Lower lobe of right lung (tissue), 2 donors: ENCODE measurements at places on chromosomes 3 and 15. TPM values are rescaled to one million over a fixed set of nuclear protein-coding genes. Genes with fewer than 3 reads are reported as not detected.

GRCh38 chr3:71504250-71505036, 79.1 kb downstream of the FOXP1 start:
- DNase-seq = no peak
- no peaks in the 10 kb centered on the region for H3K4me1 ChIP-seq
- no peaks in the 10 kb centered on the region for H3K36me3 ChIP-seq
- no peak overlapping the region for H3K27ac ChIP-seq
- H3K27me3 ChIP-seq = no peaks in the 10 kb centered on the region

DNA sequence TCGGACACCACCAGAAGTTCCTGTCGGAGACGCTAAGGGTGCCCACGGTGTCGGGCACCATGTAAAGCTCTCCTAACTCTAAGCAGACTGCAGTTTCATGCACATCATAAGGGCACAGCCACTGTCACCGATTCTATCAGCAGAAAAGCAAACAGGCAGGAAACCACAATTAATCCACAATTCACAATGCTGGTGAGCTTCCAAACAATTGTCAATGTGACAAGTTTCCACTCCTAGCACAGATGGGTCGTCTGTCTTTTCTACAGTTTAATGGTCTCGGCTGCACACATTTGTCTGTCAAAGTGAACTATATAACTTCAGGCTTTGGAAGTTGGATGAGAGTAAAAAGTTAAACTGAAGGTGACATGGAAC, 8.8 kb upstream of the OCA2 start:
- no peak for DNase-seq
- H3K4me3 ChIP-seq = peak overlapping the region; percentile 60
- peaks cover 20% of the 10 kb centered on the region for H3K36me3 ChIP-seq
- no peak overlapping the region for H3K27ac ChIP-seq
- H3K27me3 ChIP-seq = peaks cover 22% of the 10 kb centered on the region

- H3K4me3 ChIP-seq = no peak overlapping the region
- H3K4me1 ChIP-seq = no peaks in the 10 kb centered on the region
- H3K36me3 ChIP-seq = peaks cover 11% of the 10 kb centered on the region
- no peaks in the 10 kb centered on the region for H3K27me3 ChIP-seq
- no peak for DNase-seq
These were observed 47.4 kb downstream of the RAD54L2 start for GRCh38 chr3:51585871-51586270.

- no peaks in the 10 kb centered on the region for H3K4me1 ChIP-seq
- H3K36me3 ChIP-seq = no peaks in the 10 kb centered on the region
- H3K4me3 ChIP-seq = no peak overlapping the region
- no peak for DNase-seq
- H3K27me3 ChIP-seq = no peaks in the 10 kb centered on the region
- H3K27ac ChIP-seq = no peak overlapping the region
These were observed 174.7 kb downstream of the IGSF11 start for GRCh38 chr3:118859950-118860349.

DNA sequence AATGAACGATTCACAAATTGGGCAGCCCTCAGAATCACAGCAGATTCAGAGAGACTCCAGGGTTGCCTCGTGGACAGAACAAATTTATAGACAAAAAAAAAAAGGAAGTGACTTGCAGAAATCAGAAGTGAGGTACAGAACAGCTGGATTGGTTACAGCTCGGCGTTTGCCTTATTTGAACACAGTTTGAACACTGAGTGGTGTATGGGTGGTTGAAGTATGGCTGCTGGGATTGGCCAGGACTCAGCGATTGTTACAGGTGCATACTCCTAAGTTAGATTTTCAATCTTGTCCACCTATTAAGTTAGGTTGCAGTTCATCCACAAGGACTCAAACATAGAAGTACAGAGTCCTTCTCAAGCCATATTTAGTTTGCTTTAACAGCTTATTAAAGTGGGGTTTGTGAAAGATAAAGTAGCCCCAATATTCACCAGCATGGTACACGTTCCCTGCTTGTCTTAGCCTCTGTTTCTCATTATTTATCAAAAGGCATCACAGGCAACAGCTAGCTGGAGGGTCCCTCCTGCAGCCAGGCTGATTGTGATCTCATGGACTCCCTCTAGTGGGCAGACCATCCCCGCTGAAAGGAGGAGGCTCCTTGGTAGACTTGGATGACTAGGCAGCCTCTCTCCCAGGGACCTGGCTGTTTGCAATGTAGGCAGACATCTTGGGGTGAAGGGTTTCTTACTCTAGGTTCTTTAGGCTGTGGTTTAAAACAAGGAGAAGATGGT, 17.6 kb upstream of the ALDH1L1 start:
- H3K36me3 ChIP-seq = no peaks in the 10 kb centered on the region
- no peaks in the 10 kb centered on the region for H3K4me1 ChIP-seq
- no peak overlapping the region for H3K27ac ChIP-seq
- no peak overlapping the region for H3K4me3 ChIP-seq
- DNase-seq = peak; percentile 57

DNA sequence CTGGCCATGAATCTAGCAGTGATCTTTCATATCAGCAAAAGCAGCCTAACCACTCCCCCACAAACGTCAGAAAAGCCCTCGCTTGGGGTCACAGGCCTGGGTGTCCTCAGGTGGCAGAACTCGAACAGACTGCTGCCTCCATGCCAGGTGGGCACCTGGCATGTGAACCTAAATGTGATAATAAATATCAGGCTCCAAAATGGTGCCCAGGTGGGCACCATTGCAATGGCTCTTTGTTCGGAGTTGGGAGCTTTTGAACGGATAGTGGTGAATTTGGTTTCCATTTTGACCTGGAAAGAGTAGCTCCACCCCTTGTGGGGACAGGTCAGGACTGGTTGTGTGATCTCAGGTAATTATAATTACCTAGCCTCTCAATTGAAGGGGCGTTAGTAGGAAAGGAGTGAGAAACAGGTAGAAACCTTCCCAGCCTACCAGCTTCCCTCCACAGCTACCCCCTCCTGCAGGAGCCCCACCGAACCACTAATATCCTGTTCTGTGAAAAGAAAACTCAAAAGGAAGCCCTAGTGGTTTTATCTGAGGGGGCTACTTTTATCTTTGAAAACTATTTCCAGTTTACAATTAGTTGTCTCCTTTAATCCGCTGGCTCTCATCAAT, 18.1 kb downstream of the MYO1E start:
- DNase-seq = no peak
- no peak overlapping the region for H3K4me3 ChIP-seq
- H3K27ac ChIP-seq = no peak overlapping the region
- peaks cover 35% of the 10 kb centered on the region for H3K4me1 ChIP-seq

- H3K27me3 ChIP-seq = no peaks in the 10 kb centered on the region
- no peak for DNase-seq
- no peaks in the 10 kb centered on the region for H3K36me3 ChIP-seq
- no peaks in the 10 kb centered on the region for H3K4me1 ChIP-seq
- no peak overlapping the region for H3K27ac ChIP-seq
- no peak overlapping the region for H3K4me3 ChIP-seq
These were observed 98.2 kb downstream of the TMEM108 start for GRCh38 chr3:133136114-133137041.

DNA sequence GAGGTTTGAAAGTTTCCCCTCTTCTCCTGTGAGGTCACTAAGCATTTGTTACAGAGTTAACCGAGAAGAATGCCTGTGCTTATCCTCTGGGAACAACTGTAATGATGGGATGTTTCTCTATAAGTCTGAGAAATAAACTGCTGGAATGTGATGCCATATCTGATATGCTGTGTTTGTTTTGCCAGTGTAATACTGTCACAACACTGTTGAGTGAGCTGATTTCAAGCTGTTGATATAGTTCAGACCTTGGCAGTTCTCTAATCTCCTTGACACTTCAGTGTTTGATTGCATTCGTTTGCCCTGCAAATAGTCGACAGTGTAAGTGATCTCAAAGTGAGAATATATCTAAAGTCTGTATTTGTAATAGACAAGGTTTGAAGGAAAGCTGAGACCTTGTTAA, 73.3 kb downstream of the PTPRG start:
- H3K36me3 ChIP-seq = no peaks in the 10 kb centered on the region
- H3K27me3 ChIP-seq = no peaks in the 10 kb centered on the region
- H3K4me3 ChIP-seq = no peak overlapping the region
- no peak overlapping the region for H3K27ac ChIP-seq
- H3K4me1 ChIP-seq = peaks cover 15% of the 10 kb centered on the region

GRCh38 chr15:47778263-47778770, 61.0 kb downstream of the SEMA6D start:
- no peaks in the 10 kb centered on the region for H3K36me3 ChIP-seq
- H3K4me3 ChIP-seq = no peak overlapping the region
- DNase-seq = no peak
- no peaks in the 10 kb centered on the region for H3K4me1 ChIP-seq

DNA sequence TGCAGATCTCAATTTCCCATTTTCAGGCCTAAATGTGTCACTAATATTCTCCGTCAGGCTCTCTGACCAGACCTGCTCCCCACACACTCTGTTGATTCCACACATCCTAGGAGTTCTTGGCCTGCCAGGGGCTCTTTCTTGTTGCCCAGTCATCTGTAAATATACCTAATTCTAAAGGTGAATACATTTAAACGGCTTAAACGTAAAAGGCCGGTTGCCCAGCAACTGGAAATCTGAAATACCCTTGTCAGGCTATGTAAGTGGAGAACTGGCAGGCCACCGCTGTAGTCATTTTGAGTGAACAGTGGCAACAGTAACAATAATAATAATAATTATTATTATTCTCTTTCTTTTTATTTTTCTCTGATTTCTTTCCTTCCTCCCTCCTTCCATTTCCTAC, 302.7 kb downstream of the AGBL1 start:
- no peak overlapping the region for H3K27ac ChIP-seq
- H3K27me3 ChIP-seq = no peaks in the 10 kb centered on the region
- no peaks in the 10 kb centered on the region for H3K4me1 ChIP-seq
- no peak overlapping the region for H3K4me3 ChIP-seq

DNA sequence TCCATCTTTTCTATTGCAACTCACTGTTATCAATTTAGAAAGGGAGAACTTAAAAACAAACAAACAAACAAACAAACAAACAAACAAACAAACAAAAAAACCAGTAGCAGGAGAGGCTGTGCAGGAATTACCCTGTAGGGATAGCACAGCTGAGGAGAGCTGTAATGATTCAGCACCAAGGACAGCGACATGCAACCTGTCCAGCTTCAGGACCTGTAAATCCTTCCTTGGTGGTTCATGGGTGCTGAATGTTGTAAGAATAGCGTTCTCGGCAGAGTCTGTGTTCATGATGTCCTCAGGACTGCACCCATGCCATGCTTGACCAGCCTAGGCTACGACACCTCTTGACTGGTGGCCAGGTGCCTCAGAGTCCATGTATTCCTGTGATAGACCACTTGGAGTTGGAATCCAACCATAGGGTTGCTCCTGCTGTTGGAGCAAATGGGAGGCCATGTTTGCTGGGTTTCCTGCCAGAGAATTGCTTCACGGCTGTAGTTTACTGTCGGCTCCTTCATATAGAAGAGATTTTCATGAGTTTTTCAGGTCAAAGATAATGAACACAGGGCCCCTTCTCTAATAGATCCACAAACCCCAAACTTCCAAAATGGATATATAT, 65.9 kb downstream of the CACNA2D3 start:
- H3K27me3 ChIP-seq = no peaks in the 10 kb centered on the region
- no peak overlapping the region for H3K27ac ChIP-seq
- DNase-seq = no peak
- H3K36me3 ChIP-seq = no peaks in the 10 kb centered on the region
- H3K4me3 ChIP-seq = no peak overlapping the region
- no peaks in the 10 kb centered on the region for H3K4me1 ChIP-seq

DNA sequence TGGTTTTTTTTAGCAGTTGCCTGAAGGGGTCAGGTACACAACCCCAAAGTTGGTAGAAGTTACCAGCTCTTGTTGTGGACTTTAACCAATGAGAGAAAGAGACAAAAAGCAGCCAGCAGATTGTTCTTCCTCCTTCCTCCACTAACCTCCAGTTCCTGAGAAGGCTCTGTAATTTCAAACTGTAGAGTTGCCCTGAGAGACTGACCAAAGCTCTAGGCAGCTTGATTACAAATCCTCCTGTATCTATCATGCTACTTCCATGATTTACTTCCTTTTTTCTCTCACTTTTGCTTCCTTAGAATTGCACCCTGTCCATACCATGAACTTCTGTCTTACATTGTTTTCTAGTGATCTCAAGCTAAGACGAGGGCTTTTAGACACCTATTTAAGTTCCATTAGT, 29.2 kb downstream of the NSUN3 start:
- H3K36me3 ChIP-seq = peaks cover 43% of the 10 kb centered on the region
- H3K27ac ChIP-seq = no peak overlapping the region
- no peak for DNase-seq
- H3K4me1 ChIP-seq = no peaks in the 10 kb centered on the region
- H3K27me3 ChIP-seq = no peaks in the 10 kb centered on the region
- H3K4me3 ChIP-seq = no peak overlapping the region

- no peak for DNase-seq
- no peaks in the 10 kb centered on the region for H3K27me3 ChIP-seq
- H3K36me3 ChIP-seq = peaks cover 62% of the 10 kb centered on the region
These were observed 34.6 kb downstream of the NR2E3 start for GRCh38 chr15:71844916-71845315.

DNA sequence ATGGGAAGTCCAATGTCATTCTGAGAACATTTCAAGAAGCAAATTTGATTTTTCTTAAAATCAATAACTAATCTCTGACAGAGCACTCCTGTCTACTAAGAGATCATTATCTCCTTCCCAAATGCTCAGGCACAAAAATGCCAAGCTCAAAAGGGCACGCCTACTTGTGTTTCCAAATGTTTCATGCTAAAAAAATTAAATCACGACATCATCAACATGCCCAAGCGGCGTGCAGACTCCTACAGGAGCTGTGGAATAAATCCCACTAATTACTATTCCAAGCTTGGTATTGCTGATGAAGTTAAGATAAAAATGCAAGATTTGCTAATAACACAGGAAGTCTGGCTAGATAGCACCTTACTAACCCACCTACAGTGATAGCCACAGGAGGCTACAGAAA, 140.8 kb downstream of the OSBPL10 start:
- no peaks in the 10 kb centered on the region for H3K27me3 ChIP-seq
- H3K4me1 ChIP-seq = no peaks in the 10 kb centered on the region
- no peak overlapping the region for H3K27ac ChIP-seq
- H3K36me3 ChIP-seq = no peaks in the 10 kb centered on the region
- no peak overlapping the region for H3K4me3 ChIP-seq

- no peaks in the 10 kb centered on the region for H3K36me3 ChIP-seq
- no peak for DNase-seq
- no peaks in the 10 kb centered on the region for H3K27me3 ChIP-seq
- no peak overlapping the region for H3K4me3 ChIP-seq
- H3K4me1 ChIP-seq = peaks cover 22% of the 10 kb centered on the region
These were observed 26.1 kb upstream of the TM4SF4 start for GRCh38 chr3:149448331-149448831.

ADAMTS9 gene
- total RNA-seq = 11.7 TPM

SMCO1 gene
- total RNA-seq = not detected

GRIP2 gene
- total RNA-seq = 1.1 TPM

SKIC8 gene
- 44.4 TPM for total RNA-seq

TRA2B gene
- total RNA-seq = 103 TPM

TIPARP gene
- 58.0 TPM for total RNA-seq

SETD5 gene
- 116 TPM for total RNA-seq

TGM5 gene
- 0.32 TPM for total RNA-seq

CASR gene
- not detected for total RNA-seq

SNAPC5 gene
- 26.1 TPM for total RNA-seq

DUOXA2 gene
- total RNA-seq = not detected

MESP1 gene
- total RNA-seq = 0.53 TPM
